Fibroblast of lung (primary cell): ENCODE measurements at places on chromosomes 5 and 9. TPM values are rescaled to one million over a fixed set of nuclear protein-coding genes. Genes with fewer than 3 reads are reported as not detected.

DNA sequence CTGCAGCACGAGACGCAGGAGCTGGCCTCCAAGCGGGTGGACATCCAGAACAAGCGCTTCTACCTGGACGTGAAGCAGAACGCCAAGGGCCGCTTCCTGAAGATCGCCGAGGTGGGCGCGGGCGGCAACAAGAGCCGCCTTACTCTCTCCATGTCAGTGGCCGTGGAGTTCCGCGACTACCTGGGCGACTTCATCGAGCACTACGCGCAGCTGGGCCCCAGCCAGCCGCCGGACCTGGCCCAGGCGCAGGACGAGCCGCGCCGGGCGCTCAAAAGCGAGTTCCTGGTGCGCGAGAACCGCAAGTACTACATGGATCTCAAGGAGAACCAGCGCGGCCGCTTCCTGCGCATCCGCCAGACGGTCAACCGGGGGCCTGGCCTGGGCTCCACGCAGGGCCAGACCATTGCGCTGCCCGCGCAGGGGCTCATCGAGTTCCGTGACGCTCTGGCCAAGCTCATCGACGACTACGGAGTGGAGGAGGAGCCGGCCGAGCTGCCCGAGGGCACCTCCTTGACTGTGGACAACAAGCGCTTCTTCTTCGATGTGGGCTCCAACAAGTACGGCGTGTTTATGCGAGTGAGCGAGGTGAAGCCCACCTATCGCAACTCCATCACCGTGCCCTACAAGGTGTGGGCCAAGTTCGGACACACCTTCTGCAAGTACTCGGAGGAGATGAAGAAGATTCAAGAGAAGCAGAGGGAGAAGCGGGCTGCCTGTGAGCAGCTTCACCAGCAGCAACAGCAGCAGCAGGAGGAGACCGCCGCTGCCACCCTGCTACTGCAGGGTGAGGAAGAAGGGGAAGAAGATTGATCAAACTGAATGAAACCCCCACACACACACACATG is 654 bp downstream of the PURA start:
- H3K36me3 ChIP-seq = no peaks in the 10 kb centered on the region
- peak overlapping the region; percentile 26 for H3K27ac ChIP-seq
- peak overlapping the region; percentile 73 for H3K4me3 ChIP-seq
- peak; percentile 57 for DNase-seq

GRCh38 chr5:107615299-107615817 is 55.4 kb downstream of the EFNA5 start:
- H3K36me3 ChIP-seq = no peaks in the 10 kb centered on the region
- no peak for DNase-seq
- H3K27ac ChIP-seq = no peak overlapping the region
- no peaks in the 10 kb centered on the region for H3K27me3 ChIP-seq
- no peaks in the 10 kb centered on the region for H3K4me1 ChIP-seq

The ANKRD55 gene
- under 0.01 TPM in 1 of 2 replicates, not detected in the other for total RNA-seq

The SMIM32 gene
- total RNA-seq = not detected in 2 replicates

The ENHO gene
- under 0.01 TPM in 1 of 2 replicates, not detected in the other for total RNA-seq

The DDX41 gene
- 76.5 and 79.1 TPM in 2 replicates for total RNA-seq

The C8G gene
- total RNA-seq = 1.2 TPM in 1 of 2 replicates, not detected in the other

The STC2 gene
- 110 and 299 TPM in 2 replicates for total RNA-seq

The OMD gene
- under 0.01 and 0.17 TPM in 2 replicates for total RNA-seq

The GLDC gene
- total RNA-seq = 0.51 and 0.83 TPM in 2 replicates
